Large intestine (tissue), 12 donors: ENCODE measurements at places on chromosomes 7 and 10. TPM values are rescaled to one million over a fixed set of nuclear protein-coding genes. Genes with fewer than 3 reads are reported as not detected.

- H3K4me3 ChIP-seq, result no peak overlapping the region
- no peaks in the 10 kb centered on the region for H3K4me1 ChIP-seq
- H3K36me3 ChIP-seq, result no peaks in the 10 kb centered on the region
- H3K27ac ChIP-seq, result no peak overlapping the region
Measured at GRCh38 chr7:41142904-41143473, 559.9 kb downstream of the INHBA start.

- no peaks in the 10 kb centered on the region for H3K27me3 ChIP-seq
- H3K4me3 ChIP-seq, result no peak overlapping the region
- H3K27ac ChIP-seq, result no peak overlapping the region
- H3K36me3 ChIP-seq, result no peaks in the 10 kb centered on the region
- H3K4me1 ChIP-seq, result no peaks in the 10 kb centered on the region
Measured at GRCh38 chr7:45180084-45180986, 22.7 kb downstream of the RAMP3 start.

DNA sequence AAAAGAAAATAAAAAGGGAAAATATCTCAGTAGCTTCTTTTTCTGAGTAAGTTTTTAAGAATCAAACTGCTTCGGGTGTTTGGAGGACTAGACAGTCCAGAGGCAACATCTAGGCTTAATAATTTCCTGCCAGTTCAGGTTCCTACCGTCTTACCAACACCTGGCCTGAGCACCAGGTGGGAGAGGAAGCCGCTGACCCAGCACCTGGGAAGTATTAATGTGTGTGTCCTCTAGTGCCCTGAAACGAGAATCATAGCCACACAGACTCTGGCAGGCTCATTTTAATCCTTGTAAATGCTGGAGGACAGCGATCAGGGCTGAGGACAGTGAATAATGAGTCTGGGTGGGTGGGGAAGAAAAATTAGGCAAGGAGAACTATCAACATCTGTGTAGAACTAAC is 137.4 kb downstream of the ZNF438 start:
- H3K36me3 ChIP-seq, result no peaks in the 10 kb centered on the region
- no peaks in the 10 kb centered on the region for H3K4me1 ChIP-seq
- no peak for DNase-seq

DNA sequence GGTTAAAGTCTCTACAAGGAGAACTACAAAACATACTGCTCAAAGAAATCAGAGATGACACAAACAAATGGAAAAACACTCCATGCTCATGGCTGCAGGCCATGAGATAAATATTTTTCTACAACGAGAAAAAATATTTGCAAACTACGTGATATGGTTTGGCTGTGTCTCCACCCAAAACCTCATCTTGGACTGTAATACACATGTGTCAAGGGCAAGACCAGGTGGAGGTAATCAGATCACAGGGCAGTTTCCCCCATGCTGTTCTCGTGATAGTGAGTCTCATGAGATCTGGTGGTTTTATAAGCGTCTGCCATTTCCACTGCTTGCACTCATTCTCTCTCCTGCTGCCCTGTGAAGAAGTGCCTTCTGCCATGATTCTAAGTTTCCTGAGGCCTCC is 57.8 kb downstream of the COA1 start:
- H3K27me3 ChIP-seq, result no peaks in the 10 kb centered on the region
- H3K36me3 ChIP-seq, result no peaks in the 10 kb centered on the region
- H3K4me1 ChIP-seq, result no peaks in the 10 kb centered on the region
- DNase-seq, result no peak

GRCh38 chr7:88919478-88920131 is 124.1 kb upstream of the TEX47 start:
- no peaks in the 10 kb centered on the region for H3K36me3 ChIP-seq
- no peak for DNase-seq
- no peaks in the 10 kb centered on the region for H3K27me3 ChIP-seq
- no peak overlapping the region for H3K27ac ChIP-seq

DNA sequence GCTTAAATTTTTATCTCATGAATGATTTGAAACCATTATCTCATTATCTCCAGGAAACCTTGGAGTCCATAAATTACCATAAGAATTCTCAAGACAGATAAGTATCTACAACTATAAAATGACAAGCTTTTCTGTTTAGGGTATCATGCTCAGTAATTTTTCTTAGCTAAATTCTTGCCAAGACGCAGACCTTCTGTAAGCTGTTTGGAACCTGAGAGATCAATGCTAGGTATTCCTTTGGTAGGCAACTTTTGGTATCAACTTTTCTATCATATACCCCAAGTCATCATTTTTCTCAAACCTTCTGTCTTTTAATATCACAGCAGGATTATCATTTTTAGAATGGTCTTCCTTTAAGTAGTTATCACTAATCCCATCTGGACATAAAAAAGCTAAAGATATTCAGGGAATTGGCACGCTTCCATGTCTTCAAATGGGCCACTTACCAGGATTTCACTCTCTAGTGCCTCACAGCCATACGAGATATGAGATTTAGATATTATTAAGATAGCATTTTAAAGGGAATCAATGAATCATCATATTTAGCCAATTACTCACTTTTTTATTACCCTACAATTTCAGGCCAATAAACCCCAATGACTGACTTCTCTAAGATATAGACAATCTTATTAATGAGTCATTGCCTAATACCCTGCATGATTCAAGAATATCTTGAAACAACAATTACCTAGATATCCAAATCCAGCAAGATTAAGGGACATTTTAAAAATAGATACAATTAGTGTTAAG is 544.1 kb downstream of the HTR7 start:
- H3K36me3 ChIP-seq, result no peaks in the 10 kb centered on the region
- no peaks in the 10 kb centered on the region for H3K27me3 ChIP-seq
- H3K4me1 ChIP-seq, result peaks cover 8% of the 10 kb centered on the region
- no peak overlapping the region for H3K27ac ChIP-seq
- no peak for DNase-seq

DNA sequence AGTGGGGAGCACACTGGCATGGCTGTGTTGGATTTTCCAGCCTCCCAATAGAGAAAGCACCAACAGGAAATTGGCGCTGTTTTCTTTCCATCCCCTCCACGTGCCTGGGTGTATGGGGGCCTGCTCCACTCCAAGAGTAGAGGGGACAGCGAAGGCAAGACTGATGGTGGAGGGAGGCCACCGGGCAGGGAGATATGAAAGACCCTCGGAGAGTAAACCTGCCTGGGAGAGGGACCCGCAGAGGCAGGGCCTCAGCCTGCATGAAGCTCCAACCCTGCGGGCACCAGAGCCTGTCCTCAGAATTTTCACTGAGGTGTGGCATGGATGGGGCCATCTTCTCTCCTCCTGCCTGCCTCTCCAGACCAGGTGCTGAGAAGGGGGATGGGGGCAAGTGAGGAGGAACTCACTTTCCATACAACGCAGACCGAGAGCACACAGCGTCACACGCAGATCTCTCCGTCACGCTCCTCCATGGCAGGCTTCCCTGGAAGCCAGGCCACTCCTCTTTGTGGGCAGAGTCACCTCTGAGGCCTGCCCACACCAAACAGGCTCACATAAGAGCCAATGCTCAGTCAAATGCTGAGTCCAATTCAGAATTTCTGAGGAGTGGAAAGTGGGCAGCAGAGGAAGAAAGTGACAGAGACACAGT is 18.8 kb downstream of the ANXA11 start:
- DNase-seq, result no peak
- peaks cover 12% of the 10 kb centered on the region for H3K36me3 ChIP-seq
- H3K4me3 ChIP-seq, result no peak overlapping the region
- H3K4me1 ChIP-seq, result peaks cover 9% of the 10 kb centered on the region
- H3K27me3 ChIP-seq, result no peaks in the 10 kb centered on the region
- no peak overlapping the region for H3K27ac ChIP-seq

DNA sequence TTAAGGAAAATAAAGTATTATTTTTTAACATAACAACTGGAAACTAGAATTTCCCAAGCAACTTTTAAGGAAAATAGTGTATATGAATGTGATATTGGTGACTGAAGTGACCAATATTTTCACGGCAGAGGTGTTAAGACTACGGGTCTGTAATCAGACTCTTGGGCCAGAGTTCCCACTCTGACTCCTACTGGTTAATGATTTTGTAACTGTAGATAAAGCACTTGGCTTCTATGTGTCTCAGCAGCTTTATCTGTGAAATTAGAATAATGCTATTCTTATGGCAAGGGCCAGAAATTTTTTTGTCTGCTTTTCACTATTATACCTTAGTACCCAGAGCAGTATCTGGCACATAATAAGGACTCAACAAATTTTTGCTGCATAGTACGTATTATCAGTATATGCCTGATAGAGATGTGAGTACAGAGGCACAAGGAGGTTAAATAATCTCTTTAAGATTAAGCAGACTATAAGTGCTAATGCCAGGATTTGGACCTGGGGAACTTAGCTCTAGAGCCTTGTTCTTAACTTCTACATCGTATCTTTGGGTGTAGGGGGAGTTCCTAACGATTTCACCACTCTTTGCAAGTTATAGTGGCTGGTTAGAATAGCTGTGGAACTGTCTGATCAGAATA is 186.1 kb upstream of the SLC26A5 start:
- no peaks in the 10 kb centered on the region for H3K36me3 ChIP-seq
- no peak overlapping the region for H3K4me3 ChIP-seq
- H3K27ac ChIP-seq, result no peak overlapping the region
- no peak for DNase-seq
- no peaks in the 10 kb centered on the region for H3K4me1 ChIP-seq

The DPYSL4 gene
- 4.6 TPM for polyA plus RNA-seq

The PNLIPRP2 gene
- polyA plus RNA-seq, result 11.9 TPM

The ANKRD61 gene
- 2.4 TPM for polyA plus RNA-seq

The ST7 gene
- 25.1 TPM for polyA plus RNA-seq
